ENCODE measurements at places on chromosomes 2 and 18. TPM values are rescaled to one million over a fixed set of nuclear protein-coding genes. Genes with fewer than 3 reads are reported as not detected.

TGIF1 gene
- total RNA-seq, result 48.0 TPM

GCG gene
- not detected for total RNA-seq

CXCR2 gene
- total RNA-seq, result not detected

- DNase-seq, result no peak
These were observed 246.2 kb downstream of the ARHGAP15 start for GRCh38 chr2:143375384-143375880.

DNA sequence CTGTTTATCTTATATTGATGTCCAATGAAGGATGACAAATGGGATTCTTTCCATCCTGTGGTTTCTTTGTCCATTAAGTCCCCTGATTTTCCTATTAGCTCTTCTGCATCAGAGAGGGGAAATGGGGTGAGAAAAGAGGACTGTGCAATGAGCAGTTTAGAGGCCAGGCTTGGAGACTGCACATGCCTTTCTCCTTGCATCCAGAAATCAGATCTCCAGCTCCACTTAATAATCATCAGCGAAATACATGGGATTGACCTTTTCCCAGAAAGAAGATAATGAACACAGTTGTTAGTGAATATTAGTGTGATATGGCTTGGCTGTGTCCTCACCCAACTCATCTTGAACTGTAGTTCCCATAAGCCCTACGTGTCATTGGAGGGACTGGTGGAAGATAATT, 697.4 kb downstream of the CBLN2 start:
- DNase-seq, result no peak

- DNase-seq, result no peak
These were observed 472.1 kb downstream of the PARD3B start for GRCh38 chr2:205017381-205017780.

Data from Daoy (cell line).